ENCODE measurements at places on chromosomes 5 and 9. TPM values are rescaled to one million over a fixed set of nuclear protein-coding genes. Genes with fewer than 3 reads are reported as not detected.

GRCh38 chr5:39761199-39761950 is 336.6 kb upstream of the DAB2 start:
- no peak for DNase-seq

GRCh38 chr9:137406876-137407589 is 15.9 kb downstream of the EXD3 start:
- DNase-seq = peak; percentile 78

DNA sequence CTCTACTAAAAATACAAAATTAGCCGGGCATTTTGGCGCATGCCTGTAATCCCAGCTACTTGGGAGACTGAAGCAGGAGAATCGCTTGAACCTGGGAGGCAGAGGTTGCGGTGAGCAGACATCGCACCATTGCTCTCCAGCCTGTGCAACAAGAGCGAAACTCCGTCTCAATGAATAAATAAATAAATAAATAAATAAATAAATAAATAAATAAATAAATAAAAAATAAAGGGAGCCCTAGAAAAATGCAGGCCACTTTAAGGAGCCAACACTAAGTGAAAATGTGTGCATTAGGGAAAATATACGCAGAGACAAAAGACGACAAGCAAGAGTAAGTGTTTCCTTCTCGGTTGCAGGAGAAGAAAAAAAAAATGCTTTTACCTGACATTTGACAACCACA is 132.6 kb upstream of the CDH10 start:
- DNase-seq = no peak

DNA sequence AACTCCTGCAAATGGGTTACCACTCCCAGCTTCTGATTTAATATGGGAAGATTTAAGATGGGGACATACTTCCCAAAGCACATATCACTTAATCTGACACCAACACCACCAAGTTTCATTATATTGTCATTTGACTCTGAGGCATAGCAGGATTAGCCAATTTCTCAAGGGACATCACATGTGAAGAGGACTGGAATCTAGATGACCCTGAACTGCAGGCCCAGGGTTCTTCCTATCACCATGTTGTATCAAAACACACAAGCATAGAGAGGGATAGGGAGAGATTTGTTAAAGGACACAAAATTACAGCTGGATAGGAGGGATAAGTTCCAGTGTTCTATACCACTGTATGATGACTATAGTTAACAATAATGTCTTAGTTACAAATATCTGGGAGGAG is 168.3 kb upstream of the PPP2R2B start:
- no peak for DNase-seq

GRCh38 chr5:54722846-54723433 is 205.4 kb downstream of the SNX18 start:
- no peak for DNase-seq

- DNase-seq = no peak
Observed at GRCh38 chr9:111891910-111892499, 4.6 kb upstream of the UGCG start.

DNA sequence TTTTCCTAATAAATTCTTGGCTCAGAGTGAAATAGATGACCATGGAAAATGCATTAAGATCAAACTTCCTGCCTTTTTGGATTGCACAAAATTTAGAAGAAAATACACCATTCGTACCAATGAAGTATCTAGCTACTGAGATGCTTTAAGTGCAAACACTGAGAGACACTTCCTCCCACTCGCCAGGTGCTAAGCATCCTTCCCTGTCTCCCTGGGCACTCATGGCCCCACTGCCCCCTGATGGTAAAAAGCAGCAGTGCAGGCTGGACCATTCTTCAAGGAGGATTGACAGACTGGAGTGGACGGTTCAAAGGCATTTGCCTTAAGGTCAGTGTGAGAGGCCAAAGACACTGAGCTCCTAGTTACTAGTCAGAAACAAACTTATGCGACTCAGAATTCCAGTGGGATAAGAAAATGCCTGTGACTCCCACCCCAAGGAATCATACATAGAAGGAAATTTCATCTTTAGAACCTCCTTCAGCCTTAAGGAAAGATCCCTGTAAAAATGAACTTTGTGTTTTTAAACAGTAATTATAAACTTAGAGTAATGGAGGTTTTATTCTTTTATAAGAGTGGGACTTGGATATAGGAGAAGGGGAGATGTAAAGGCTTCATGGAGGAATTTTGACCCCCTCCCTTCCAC is 86.0 kb upstream of the SLC30A5 start:
- peak; percentile 67 for DNase-seq

DNA sequence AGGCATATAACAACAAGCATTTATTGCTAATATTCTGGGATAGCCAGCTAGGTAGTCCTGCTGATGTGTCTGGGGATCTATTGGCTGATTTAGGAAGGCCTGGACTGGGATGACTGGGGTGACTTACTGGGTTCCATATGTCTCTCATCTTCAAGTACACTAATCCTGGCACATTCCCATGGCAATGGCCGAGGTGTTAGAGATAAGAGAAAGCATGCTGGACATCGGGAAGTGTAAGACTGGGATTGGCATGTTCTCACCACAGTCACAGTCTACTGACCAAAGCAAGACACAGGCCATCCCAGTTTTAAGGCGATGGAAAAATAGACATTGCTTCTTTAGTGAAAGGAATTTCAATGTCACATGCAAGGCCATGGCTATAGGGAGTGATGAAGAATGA is 29.7 kb downstream of the F2R start:
- DNase-seq = no peak

DNA sequence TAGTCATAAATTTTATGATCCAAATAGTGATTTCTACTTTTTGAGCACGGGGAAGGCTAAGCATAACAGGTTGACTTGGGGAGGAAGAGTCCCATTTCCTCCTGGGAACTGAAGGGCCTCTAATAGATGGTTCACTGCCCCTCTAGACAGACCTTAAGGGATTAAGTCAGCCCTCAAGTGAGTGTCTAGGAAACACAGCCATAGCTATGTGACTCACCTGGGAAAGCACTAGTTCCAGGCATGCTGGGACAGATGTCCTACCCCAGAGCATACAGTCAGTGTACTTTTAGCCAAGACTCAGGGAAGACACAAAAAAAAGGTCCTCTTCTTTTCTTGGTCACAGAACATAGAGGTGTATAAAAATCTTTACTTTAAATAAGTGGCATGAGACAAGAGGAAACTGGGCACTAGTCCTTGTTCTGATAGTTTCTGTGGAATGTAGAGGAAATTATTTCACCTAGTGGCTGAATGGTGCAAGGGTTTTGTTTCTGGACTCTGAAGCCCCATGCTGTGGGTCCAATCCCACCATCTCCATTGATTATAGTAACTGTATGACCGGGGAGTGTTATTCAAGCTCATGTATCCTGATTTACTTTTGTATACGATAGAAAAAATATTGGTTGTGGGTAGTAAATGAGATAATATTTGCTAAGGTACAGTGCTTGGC is 86.0 kb downstream of the NREP start:
- DNase-seq = no peak

GRCh38 chr9:109072133-109072692 is 47.5 kb downstream of the TMEM245 start:
- DNase-seq = no peak

GRCh38 chr9:130765137-130766020 is 69.7 kb upstream of the ABL1 start:
- no peak for DNase-seq

DNA sequence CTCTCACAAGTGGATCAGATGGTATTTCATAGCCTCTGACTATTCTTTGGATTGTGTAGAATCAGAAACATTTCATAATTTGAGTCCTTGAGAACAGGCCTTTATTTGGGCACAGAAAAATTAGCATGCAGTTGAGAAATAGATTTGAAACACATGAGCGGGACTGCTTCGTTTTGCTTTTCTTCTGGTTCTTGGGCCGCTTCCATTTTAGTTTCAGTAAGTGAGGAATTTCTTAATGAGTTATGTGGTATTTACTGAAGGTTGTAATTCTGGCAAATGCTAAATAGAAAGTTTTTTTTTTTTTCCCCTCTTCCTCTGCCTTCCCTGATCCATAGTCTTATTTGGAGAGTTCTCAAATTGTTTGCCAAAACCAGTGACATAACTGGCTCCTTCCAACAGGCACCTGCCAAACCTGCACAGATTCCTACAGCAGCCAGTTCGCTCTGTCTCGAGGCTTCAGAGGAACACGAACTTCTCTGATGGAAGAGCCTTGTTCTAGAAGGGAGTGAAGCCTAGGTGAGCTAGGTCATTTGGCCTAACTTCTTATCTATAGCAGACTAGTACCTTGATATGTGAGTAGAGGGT is 71.2 kb upstream of the SLC28A3 start:
- DNase-seq = no peak

GRCh38 chr9:18985464-18985951 is 47.5 kb downstream of the SAXO1 start:
- no peak for DNase-seq

DNA sequence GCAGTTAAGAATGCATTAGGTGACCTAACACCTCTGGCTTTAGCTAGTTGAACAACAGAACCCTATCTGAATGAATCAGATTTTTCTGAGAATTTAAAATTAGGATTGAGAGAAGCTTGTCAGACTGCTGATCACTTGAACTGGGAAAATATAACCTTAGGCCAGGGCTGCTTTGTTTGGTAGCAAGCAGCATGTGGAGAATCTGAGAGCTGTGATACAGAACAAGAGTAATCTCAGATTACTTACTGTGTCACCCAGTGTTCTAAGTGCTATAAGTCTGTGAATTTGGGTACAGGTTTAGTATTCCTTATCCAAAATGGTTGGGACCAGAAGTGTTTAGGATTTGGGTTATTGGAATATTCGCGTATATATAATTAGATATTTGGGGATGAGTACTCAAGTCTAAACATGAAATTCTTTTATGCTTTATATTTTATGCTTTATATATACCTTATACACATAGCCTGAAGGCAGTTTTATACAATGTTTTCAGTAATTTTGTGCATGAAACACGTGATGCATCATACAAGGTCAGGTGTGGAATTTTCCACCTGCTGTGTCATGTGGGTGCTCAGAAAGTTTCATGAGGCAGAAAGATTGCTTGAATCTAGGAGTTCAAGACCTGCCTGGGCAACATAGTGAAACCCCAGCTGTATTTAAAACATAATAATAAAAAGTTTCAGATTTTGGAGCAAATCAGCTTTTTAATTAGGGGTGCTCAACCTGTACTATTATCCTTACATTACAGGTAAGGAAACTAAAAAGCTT is 8.3 kb upstream of the CHD1 start:
- no peak for DNase-seq

- DNase-seq = peak; percentile 63
Observed at GRCh38 chr9:116087246-116087645, 66.3 kb upstream of the PAPPA start.

GRCh38 chr9:8859416-8859815 is 1059.8 kb upstream of the DMAC1 start:
- DNase-seq = no peak

- no peak for DNase-seq
Observed at GRCh38 chr5:174412374-174412773, 312.0 kb upstream of the MSX2 start.

GRCh38 chr5:148406406-148406805 is 22.6 kb downstream of the FBXO38 start:
- no peak for DNase-seq

DNA sequence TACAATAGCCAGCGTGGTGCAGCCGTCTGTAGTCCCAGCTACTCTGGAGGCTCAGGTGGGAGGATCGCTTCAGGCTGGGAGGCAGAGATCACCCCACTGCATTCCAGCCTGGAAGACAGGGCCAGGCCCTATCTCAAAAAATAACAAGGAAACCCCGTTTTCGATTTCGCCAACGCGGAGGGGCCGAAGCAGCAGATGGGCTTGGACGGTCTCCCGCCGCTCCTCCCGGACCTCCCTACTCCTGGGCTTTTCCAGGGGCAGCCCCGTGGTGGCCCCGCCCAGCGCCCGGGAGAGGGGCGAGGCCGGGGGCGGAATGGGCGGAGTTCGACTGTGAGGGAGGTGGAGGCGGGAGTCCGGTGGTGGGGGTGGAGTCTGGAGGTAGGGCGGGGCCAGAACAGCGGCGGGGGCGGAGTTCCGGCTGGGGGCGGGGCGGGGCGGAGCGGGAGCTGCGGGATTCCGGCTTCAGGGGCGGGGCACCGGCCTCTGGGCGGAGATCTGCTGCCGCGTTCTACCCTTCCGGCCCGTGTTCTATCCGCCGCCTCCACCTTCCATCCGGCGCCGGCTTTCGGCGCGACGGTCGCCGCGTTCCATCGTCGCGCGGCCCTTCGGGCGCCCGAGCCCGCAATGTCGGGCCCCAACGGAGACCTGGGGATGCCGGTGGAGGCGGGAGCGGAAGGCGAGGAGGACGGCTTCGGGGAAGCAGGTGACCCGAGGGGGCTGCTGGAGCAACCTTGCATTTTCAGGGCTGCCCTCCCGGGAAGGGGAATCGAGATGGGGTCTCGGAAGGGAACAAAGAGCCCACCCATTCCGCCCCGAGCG is at the start of gene BBLN:
Gene BBLN (plus strand): TSS at position 482 of the 819 bp plus-strand sequence. CDS start 143 bp downstream, at position 625.
- DNase-seq = peak; percentile 96

DNA sequence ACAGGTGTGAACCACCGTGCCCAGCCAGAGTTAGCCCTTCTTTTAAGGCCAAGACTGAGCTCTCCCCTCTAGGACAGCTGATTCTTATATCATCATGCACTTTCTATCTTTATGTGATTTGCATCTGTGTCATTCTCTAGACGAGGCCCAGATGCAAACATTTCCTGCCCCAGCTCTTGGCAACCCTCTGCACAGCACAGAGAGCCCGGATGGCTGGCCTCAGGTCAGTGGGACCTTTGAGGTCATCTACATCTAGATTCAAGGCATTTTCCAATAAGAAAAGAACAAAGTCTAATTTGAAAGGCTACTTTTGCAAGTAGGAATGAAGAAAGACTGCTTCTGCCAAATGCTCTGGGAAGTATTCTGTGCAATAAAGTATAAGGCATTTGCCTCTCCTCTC is 109.0 kb upstream of the DAB2 start:
- no peak for DNase-seq

GRCh38 chr5:32589942-32590869 is 4.8 kb downstream of the SUB1 start:
- DNase-seq = no peak

GRCh38 chr5:110900829-110901228 is 162.0 kb downstream of the SLC25A46 start:
- DNase-seq = no peak

Gene MEIKIN
- not detected for total RNA-seq

Gene MARCOL
- not detected for total RNA-seq

Gene DHFR
- total RNA-seq = 10.7 TPM

Gene MYMK
- not detected for total RNA-seq

Gene ZNG1A
- total RNA-seq = 14.6 TPM

Gene KIF3A
- 9.1 TPM for total RNA-seq

Gene ABO
- 2.4 TPM for total RNA-seq

Gene PCDHB7
- 0.62 TPM for total RNA-seq

Gene RLN2
- not detected for total RNA-seq
